ENCODE measurements at places on chromosomes 6 and 20.

GRCh38 chr6:139482287-139482686, 107.8 kb upstream of the CITED2 start:
- no peak for DNase-seq

DNA sequence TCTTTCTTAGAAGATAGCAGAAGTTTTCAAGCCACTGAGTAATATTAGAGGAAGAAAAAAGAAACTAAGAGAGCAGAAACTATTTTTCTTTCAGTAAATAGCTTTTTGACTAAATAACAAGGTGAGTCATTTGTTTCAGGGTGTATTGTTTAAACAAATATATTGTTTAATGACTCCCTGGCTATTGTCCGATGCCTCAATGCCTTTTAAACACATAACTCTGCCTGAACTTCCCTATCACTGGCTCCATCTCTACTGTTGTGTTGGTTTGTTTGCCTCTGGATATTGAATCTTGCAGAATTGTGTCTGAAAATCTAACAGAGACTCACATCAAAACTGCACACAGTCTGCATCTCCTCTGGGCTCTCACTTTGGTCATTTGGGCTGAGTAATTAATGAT, 19.6 kb upstream of the CLIC5 start:
- no peak for DNase-seq

DNA sequence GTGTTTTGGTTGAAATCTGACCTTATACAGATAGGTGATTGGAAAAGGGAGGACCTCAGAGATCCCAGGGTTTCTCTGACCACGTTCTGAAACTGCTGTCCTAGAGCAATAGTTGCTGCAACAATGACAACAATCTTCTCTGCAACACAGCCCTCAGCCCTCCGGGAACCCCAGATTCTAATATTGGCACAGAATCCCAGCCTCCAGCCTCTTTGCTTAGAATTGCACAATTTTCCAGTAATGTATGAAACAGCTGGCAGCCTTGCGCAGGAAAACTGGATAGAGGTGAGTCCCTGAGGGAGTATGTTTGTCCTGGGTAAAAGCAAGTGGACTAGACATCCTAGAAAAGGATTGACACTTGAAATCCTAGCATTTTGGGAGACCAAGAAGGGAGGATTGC, 30.4 kb upstream of the PNRC1 start:
- no peak for DNase-seq

DNA sequence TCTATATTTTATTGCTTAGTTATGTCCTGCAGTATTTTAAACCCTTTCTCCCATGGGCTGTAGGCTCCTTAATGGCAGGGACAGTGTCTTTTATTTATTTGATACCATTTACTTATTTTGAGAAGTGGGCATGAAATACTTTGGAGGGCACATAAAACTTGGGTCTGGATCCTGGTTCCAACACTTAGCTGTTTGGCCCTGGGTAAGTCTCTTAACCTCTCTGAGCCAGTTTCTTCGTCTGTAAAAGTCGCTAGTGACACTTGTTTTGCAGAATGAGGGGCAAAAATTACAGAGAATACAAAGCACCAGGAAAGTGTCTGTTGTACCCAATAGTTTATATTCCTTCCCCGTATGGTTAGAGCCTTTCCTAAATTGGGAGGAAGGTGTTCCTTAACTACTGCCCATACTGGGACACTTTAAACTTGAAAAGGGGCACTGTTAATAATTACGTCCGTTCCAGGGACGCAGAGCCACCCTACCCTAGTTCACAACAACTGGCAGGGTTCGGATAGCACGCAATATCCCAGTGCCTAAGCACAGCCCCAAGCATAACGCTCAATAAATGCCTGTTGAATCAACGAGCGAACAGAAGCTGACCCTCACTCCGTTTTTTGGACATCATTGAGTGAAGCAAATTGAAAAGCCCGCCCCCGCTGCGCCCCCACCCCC, 6.0 kb upstream of the ARMC12 start:
- DNase-seq = no peak

DNA sequence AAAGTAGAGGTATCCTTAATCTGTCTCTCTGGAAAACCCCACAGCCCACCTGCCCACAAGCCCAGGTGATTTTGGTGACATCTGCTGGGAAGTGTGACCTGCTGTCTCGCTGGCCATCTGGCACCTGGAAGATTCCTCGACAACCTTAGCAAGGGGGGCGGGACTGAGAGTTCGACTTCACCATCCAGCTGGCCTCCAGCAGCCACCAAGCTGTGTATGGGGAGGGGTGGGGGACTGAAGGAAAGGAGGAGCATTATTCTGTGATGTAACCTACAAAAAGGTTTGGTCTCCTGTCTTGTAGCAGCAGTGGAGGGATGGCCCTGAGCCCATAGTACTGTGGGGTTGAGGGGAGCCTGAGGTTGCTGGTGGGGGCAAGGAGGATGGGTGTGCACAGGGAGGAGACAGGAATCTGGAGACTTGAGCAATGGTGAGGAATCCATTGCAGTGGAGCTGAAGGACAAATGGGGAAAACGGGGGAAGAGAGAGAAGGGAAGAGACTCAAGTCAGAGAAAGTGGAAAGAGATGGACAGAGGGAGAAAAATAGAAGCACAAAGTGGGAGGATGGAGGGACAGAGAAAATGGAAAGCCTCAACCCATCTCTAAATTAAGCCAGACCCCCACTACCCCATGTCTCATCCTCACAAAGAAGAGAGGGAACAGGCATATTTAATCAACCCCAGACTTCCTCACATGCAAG, 4.0 kb downstream of the LY6G6F start:
- no peak for DNase-seq

DNA sequence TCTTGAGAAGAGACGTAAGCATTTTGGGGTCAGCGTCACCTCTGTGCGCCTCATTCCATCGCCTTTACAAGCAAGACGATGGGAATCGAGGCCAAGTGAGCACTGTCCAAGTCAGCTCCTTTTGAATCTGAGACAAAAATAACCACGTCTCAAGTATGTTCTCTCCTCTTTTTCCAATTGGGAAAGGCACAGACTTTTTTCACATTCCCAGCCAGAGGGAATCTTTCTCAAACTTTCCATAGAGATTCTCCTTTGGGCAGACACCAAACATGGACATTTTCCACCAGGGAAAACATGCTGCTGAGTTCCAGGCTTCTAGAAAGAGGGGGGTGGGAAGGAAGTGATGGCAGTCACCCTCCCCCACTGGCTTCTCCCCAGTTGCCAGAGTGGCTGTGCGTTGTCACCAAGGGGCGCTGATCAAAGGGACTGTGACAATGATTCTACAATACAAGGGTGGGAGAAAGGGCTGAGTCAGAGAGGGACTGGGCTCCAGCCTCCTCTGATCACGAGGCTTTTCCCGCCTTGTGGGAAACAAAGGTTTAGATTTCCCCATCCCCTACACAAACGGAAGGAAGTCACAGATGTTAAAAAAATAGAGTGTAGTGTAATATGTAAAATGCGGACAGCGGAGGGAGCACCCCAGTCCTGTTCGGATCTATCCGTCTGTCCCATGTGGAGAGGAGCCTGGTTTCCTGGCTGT, 281.9 kb upstream of the RNF24 start:
- DNase-seq = no peak

- no peak for DNase-seq
Measured at GRCh38 chr6:62441182-62441581, 155.2 kb upstream of the KHDRBS2 start.

DNA sequence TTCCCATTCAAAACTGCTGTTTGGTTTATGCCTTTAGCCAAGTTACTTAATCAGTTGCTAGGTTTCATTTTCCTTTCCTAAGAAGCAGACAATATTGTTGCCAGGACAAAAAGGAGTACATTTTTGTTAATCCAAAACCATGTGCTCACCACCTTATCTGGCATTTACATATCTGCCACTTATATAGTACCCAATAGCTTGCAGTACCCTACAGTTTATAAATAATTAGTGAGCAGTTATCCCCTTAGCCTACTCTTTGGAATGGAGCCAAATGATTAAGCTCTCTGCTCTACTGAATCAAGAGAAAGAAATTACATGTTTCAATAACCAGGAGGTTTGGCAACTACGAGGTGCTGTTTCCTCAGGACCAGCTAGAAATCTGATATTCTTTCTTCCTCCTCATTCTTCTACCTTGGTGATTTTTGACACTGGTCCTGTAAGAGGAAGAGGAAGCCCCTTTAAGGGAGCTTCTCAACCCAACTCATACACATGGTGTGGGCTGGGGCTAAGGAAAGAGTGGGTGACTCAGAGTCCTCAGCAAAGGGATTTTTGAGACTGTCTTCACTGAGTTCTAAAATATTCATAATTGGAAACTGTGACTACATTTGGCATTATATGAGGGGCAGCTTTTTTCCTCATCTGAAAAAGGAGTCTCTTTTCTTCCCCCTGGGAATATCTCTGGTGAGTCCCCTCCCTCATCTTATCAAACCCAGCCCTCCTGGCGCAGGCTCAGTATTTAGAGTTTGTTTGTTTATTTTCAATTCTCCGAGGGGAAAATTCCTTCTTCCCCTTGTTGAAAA, 1.5 kb downstream of the ZNFX1 start:
- DNase-seq = peak; percentile 23

DNA sequence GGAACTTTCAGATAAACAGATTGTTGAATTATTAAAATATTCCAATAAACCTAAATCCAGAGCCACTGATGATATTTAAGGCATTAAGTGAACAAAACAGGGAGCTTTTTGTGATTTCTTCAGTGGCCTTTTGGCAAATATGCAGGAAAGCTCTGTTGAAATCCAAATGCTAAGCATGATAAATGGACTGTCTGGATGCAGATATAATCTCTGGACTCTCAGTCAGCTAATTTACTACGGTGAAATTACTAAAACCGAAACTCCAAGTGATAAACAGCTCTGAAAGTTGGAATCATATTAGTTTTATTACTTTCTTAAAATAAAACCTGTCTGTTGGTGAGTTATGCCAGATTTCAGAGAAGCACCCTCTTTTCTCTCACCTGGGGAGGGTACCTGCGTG, 120.3 kb downstream of the IMPG1 start:
- DNase-seq = no peak

DNA sequence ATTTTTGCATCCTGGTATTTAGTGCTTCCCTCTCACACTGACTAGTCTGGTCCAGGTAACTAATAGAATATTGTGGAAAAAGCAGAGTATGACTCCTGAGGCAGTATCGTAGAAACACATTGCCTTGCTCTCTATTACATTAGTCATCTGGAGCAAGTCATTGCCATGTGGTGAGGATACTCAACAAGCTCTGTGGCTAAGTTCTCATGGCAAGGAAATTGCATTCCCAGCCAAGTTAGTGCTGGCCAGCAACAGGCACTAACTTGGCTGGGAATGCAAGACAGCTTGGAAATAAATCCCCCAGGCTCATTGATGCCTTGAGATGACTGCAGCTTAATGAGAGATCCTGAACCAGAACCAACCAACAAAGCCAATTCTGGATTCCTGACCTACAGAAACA, 39.7 kb upstream of the HTR1B start:
- DNase-seq = no peak

DNA sequence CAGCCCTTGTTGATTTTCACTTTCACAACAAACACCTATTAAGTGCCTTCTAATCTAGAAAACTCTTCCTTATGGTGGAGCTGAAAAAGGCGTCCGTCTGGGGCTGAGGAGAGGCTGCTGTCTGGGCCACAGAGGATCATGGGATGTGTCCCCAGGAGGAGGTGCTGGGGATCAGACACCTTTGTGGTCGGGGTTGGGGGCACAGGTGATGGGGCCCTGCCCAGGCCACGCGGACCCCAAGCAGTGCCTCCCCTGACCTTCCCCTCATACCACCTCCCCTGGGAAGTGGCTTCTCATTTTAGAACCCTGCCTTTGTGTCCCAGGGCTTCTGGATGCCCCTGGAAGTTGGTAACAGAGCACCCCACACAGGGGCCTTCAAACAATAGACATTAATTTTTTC, 41.1 kb downstream of the SUN5 start:
- no peak for DNase-seq

DNA sequence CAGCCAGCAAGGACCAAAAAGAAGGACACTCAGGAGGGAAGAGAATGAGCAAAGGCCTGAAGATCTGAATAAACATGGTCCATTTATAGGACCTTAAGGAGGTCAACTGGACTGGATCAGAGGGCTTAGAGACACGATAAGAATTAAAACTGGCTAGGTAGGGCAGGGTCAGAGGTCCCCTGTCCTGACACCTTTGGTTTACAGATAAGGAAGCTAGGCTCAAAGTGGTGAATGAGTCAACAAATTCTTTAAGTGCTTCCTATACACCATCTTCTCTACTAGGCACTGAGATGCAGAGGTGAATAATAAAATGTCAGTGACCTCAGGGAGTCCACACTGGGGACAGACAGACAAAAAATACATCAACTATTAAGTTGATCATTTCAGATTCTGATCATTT, 70.3 kb downstream of the HIVEP2 start:
- no peak for DNase-seq

DNA sequence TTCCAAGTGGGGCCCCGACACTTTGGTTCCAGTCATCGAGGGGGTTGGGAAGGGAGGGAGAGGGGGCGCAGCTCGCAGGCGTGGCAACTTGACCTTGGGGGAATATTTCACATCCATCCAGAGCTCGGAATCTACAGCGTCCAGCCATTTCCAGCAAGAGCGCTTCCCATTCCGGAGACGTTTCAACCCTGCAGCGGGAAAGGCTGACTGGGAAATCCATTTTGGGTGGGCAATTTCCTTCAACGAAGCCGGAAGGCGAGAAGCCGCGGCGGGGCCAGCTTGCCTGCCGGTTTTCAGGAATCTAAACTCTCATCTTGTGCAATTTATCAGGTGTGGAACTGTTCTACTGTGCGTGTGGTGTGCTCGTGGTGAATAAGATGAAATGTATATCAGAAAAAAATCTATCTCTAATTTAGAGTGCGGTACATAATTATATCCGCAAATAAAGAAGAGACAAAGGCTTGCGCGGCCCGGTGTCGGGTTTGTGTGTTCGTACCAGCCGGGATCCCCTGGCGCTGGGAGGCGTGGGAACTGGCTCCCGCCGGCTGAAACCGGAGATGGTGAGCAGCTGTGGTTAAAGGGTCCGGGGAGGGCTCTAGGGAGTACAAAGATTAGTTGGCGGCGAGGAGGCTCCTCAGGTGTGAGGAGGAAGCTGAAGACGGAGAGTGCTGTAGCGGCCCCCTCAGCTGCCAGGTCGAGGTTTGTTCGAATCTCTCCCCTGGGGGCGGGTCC, 4.8 kb downstream of the SLC32A1 start:
- DNase-seq = peak; percentile 20

GRCh38 chr20:7708112-7708511, 232.1 kb downstream of the HAO1 start:
- no peak for DNase-seq

GRCh38 chr6:163525926-163526325, 111.4 kb downstream of the QKI start:
- DNase-seq = no peak

GRCh38 chr6:156984178-156984738, 207.1 kb downstream of the ARID1B start:
- no peak for DNase-seq

GRCh38 chr20:41031243-41031619, 2.6 kb downstream of the TOP1 start:
- DNase-seq = no peak

GRCh38 chr6:34465531-34466241, at the start of gene PACSIN1:
Gene PACSIN1 (plus strand): TSS chr6:34466076. CDS start chr6:34526306, 60,230 bp downstream.
- DNase-seq = peak; percentile 57

Data from GM12892 (cell line).